ENCODE measurements at places on chromosomes 4 and X.

- no peak for DNase-seq
Observed at GRCh38 chrX:143296521-143296920, 220.8 kb downstream of the SPANXN3 start.

GRCh38 chr4:45409536-45409935 lies 683.2 kb upstream of the GNPDA2 start:
- DNase-seq = no peak

DNA sequence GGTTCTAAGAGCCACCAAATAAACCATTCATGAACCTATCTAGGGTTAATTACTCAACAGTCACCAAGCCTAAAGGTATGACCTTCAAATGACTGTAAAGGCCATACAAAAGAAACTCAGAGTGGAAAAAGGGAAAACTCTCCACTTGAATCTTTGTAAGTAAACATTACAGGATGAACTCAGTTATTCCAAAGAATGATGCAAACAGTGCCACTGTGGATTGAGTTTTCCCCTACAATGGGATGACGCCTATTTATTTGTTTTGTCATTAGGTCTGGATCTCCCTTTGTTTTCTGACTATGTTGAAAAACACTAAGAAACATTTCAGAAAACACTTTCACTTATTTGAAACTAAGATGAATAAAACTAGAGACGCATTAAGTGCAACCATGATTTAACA lies 12.7 kb downstream of the NUDT6 start:
- DNase-seq = no peak

DNA sequence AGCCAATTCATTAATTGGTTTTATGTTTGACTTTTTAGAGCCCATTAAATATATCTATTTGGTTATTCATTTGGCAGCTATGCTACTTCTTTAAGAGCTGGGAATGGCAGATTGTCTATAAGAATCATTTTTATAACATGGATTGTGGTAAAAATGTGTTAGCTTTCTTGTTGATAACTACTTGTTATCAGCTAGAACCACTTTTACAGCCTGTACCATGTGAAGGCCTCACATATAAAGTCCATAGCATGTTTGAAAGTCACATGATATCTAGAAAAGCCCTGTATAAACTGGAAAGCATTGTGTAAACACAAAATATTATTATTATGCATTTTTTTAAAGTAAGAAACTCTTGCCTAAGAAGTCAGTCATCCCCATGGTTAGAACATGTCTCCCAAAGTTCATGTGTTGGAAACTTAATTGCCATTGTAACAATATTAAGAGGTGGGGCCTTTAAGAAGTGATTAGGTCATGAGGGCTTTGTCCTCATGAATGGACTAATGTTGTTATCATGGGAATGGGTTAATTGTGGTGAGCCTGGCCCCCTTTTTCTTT lies 110.9 kb upstream of the BMP2K start:
- DNase-seq = no peak

- no peak for DNase-seq
Observed at GRCh38 chrX:56757327-56757726, 28.3 kb downstream of the NBDY start.

GRCh38 chr4:94571298-94571697 lies 119.6 kb downstream of the PDLIM5 start:
- DNase-seq = no peak

GRCh38 chrX:70171624-70172023 lies 5.7 kb upstream of the DGAT2L6 start:
- DNase-seq = no peak

DNA sequence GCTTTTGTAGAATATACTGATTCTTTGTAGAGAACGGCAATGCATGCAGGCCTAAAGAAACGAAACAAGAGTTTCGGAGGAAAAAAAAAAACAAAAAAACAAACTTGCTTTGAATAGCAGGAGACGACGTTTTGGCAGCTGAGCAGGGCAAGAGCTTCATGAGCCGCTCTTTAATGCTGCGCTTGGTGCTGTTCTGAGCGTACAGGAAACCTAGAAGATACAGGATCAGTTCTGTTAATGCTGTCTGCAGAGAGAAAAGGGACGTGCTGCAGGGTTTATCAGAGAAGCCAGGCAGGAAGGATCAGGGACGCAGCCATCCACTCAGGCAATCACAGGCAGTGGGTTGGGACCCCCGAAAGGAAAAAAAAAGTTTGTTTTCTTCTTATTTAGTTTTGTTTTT lies 182.2 kb downstream of the PACRGL start:
- DNase-seq = no peak

DNA sequence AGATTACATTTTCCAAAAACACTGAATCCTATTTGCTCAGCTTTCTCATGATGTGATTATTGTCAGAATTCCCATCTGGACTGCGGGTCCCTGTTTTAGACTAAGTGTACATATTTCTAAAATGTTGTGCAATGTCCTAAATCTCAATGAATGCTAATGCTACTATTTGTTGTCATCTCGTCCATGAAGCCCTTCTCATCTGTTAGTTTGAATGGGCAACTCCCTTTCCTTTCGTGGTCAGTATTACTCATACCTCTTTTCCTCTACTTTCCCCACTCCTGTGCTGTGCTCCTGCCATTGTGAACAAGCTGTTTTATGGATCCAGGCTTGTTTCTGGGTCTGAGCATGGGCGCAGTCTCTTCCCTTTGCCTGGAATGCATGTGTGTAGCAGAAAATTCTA lies 91.0 kb downstream of the MID1 start:
- no peak for DNase-seq

- no peak for DNase-seq
Observed at GRCh38 chrX:123277821-123278220, 93.7 kb downstream of the GRIA3 start.

GRCh38 chrX:40209951-40210617 lies 112.3 kb upstream of the BCOR start:
- DNase-seq = no peak

DNA sequence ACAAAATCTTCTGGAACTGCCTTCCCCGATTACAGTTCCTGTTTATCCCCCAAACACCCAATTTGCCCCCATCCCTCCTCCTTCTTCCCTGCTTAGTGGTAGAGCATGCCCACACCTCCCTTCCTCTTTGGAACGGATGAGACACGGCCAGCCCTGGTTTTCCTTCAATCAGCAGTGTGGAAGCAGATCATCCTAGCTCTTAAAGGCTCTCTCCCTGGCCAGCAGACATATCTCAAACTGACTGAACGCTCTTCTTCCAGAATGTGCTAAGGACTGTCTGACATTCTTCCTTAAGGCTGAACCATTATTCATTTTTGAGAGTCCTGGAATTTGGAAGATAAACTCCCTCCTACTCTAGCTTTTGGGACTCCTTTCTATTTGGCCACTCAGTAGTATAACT lies 161.1 kb downstream of the TRIML1 start:
- DNase-seq = no peak

GRCh38 chr4:177403746-177404145 lies 38.5 kb downstream of the AGA start:
- no peak for DNase-seq

- no peak for DNase-seq
Observed at GRCh38 chrX:40684092-40684491, 36.7 kb upstream of the CXorf38 start.

- DNase-seq = no peak
Observed at GRCh38 chrX:131063613-131064012, 5.5 kb downstream of the ARHGAP36 start.

GRCh38 chr4:3255611-3256186 lies 6.7 kb downstream of the MSANTD1 start:
- no peak for DNase-seq

DNA sequence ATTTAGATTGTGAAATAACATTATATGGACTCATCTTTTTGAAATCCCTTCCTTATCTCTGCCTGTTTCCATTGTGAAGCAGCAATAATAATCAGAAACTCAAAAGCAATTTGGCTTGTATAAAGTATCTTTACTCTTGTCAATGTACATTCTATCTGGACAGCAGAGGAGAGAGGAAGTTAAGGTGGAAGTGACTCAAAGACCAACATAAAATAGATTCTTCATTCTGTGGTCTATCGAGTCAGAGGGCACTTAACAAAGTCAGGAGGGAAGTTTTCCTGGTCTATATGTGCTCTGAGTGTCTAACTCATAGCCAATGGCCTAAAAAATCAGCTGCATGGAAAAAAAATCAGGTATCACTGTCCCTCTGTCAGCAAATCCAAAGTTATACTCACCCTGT lies 155.5 kb downstream of the EMCN start:
- DNase-seq = no peak

GRCh38 chr4:1336088-1336491 lies 10.9 kb upstream of the UVSSA start:
- DNase-seq = no peak

DNA sequence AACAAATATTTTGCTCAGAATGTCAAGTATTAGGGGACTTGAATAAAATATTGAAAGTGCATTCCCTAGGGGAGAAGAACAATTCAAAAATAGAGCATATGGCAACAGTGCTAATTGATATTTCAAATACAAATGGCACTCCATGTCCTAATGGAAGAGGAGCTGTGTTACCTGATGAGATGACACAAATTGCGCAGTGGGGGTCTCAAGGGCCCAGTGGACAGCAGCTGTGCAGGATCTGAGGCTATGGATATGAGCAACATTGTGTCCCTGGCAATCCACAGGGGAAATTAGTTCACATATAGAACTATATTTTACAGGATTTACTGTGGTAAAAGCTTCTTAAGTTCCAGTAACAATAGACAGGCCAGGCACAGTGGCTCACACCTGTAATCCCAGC lies 17.4 kb upstream of the USP46 start:
- no peak for DNase-seq

GRCh38 chr4:60992037-60992436 lies 208.1 kb upstream of the ADGRL3 start:
- no peak for DNase-seq

DNA sequence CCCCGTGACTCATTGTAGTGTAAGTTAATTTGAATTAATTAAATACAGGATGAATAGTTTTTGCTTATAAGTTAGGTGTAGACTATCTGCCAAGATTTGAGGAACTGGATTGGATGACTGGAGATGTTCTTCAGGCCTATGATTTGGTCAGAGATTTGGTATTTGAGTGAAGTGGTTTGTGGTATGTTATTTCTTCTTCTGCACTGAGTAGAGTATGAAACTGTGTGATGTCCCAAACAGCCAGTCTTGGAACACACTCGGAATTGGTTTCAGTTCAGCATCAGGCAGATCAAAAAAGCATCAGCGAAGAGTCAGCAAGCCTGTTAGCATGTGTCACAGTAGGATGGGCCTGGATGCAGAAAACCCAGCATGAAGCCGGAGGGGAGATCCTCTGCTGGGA lies 294.1 kb downstream of the ARHGAP10 start:
- DNase-seq = no peak

DNA sequence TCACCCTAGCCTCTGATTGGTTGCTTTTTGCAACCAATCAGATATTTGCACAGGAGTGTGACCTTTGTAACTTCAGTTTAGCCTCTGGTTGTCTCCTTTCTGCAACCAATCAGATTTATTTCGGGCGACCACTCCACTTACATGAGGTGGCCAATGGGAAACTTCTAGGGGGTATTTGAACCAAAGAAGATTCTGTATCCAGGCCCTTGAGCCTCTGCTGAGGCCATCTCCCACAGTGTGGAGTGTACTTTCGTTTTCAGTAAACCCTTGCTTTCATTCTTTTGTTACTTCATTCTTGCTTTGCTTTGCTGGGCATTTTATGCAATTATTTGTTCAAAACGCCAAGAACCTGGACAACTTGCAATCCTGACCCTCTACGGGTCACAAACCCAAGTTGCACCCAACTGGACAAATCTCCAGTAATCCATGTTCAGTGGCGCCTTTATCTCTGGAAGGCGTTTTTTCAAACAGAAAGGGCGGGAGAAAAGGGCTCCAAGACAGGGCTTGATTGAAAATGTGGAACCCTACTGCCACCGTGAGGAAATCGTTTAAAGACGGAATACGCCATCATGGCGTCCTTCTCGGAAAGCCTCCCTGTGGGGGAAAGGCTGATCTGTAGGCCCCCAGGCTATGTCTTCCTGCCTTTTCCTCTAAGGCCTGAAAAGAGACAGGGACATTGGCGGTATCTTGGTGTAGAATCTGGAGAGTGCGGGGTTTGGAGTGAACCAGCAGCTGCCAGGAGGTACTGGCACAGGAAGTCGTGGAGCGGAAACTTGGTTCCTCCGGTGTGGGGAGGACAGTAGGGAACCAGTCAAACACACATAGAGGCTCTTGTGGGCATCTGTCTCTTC lies 184.6 kb downstream of the OR13H1 start:
- no peak for DNase-seq

DNA sequence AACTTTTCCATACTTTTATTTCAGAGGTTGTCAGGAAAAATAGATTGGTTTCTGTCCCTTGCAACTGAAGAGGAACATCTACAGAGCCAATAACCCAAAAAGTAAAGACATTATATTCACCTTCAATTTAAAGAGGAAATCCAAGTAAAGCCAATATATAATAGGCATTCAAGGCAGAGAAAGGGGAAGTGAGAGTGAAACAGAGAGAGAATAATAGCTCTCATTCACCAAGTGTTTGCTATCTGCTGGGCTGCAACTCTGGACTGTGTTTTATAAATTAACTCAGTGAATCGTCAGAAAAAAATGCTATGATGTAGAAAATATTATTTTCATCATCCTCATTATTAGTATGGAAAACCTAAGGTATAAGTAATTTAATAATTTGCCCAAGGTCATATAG lies 448.5 kb downstream of the TRAM1L1 start:
- DNase-seq = no peak

- no peak for DNase-seq
Observed at GRCh38 chrX:75365243-75365975, 91.5 kb downstream of the UPRT start.

GRCh38 chrX:17038681-17039161 lies 92.3 kb downstream of the REPS2 start:
- DNase-seq = no peak

GRCh38 chr4:95465010-95465409 lies 83.8 kb downstream of the UNC5C start:
- no peak for DNase-seq

DNA sequence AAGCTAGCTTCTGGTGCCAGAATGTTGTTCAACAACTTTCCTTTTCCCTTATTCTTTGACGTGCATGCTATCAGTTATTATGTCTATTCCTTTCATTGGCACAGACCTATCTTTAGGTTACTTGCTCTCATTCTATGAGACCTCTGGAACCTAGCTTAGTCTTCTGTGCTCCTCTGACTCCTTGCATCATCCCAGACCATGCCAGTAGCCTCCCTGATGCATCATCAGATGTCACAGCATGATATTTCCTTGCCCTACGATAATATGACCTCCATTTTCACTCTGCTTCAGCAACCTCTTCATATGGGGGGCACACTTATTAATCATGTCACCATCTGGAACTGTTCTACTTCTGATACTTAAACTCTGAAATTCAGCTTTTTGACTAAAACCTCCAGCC lies 37.2 kb downstream of the CLCN5 start:
- no peak for DNase-seq

GRCh38 chr4:10629394-10629793 lies 55.2 kb downstream of the CLNK start:
- DNase-seq = no peak

- DNase-seq = peak; percentile 75
Observed at GRCh38 chr4:48079972-48080391, 54.1 kb downstream of the TXK start.

Measured in LoVo (cell line).